Activated CD4-positive, alpha-beta T cell treated with anti-CD3 and anti-CD28 coated beads, Interleukin-2, amount 10 ng/mL, durations not matched to agents 24 days and 14 days (primary cell): ENCODE measurements at places on chromosomes 3 and 15.

DNA sequence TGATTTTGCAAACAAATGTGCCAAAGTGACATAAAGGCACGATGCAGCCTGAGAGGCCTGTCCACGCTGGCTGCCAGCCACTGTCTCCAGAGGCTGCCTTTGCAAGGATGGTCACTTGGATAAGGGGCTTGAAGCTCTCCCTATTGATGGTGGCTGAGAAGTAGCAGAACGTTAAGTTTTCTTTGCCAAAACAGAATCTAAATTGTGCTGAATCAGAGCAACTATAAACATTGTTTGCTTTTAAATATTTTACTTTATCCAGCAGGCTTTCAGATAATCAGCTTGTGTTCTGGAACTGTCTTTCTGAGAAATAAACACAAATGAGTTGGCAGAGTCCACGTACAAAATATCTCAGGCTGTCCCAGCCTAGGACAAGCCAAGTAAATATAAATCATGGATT is 23.8 kb upstream of the CNBP start:
- DNase-seq: no peak

GRCh38 chr3:121481106-121481880 is 64.5 kb downstream of the POLQ start:
- DNase-seq: no peak

DNA sequence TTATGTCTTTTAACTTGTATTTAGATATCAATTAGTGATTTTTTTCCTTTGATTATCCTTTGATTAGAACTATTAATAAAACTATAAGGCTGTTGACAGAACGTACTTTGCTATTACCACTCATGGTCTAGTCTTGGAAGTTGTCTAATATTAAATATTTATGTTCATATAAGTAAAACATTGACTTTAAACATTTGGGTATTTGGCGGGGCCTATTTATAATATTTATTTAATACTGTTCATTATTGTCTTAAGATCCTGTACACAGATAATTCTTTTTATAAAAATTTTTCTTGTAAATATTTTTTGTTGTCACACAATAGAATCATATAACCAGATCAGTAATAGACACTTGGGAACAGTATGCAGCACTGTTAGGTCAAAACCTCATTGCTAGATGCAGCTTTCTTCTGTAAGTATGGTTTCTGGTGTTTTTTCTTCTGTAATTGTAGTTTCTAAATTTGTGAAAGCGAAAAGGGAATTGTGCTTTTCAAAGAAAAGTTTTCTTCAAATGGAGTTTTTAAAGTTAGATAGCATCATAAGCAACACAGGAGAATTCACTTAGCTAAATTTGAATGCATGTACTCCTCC is 93.4 kb downstream of the FNDC3B start:
- DNase-seq: no peak

DNA sequence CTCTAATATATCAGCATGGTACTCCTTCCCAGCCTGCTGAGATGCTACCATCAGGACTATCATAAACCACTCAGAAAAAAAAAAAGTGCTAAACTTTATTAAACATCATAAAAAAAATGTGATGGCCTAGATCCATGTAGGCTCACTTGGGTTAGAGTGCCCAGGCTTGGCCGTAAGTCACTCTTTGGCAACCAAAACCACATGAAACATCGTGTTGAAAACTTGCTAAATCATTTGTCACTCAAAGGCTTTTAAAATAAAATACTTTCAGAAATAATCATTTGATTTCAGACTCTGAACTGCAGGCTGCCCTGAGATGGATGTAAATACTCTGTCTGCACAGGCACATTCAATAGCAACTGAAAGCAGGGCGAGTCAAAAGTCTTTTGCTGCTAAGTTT is 78.4 kb upstream of the WNT5A start:
- DNase-seq: no peak

DNA sequence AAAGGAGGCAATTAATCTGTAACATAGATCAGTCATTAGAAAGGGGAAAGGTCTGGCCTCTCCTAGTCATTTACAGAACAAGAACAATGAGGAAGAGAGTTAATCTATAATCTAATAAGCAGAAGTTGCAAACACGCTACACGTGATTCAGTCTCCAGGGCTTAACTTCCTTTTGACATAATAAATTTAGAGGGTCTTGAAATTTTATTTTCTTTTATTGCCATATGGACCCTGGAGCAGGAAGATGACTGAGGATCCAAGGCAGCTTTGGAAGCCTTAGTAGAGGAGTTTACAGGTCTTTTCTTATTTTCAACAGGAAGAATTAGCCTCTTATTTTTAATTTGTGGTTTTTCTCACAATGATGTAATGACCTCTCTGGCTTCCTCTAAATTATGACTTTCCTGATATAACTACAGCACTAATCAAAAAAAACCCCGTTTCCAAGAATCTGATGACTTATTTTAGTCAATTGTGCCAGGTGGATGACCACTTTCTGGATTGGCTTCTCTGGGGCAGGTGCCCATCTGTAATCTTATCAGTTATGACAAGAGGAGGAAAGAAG is 32.2 kb downstream of the ADGRG7 start:
- DNase-seq: no peak

DNA sequence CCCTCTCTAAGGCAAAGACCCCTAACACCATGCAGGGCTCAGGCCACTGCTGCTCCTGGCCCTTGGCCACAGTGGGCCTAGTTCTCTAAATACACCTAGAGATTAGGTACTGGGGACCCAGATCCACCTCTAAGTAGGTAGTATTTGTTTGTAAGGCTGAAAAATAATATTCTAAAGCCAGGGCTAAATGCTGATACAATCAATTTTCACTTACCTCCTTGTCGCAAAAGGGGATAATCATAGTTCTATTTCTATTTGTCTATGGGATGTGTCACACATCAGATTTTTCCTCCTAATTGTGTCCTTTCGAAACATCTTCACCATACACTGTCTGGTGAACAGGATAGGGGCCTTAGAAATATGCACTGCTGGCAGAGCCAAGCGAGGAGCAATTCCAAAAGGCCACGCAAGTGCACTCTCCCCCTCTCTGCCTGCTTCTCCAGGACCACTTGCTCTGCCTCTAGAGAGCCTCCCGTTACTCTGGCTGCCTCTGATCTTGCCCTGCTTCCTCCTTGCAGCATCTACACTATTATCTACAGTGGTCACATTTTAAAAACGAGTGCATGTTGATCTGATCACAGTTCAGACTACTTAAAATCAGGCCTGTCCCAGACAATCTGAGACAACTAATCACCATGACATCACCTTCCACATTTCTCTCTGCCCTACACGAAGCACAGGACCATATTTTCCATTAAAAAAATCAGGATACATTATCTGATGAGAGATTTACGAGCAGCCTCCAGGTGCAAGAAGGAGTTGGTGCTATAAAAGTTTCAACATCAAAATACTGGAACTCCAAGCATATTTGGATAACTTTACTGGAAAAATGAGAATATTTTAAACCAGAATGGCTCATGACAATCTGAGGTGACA is 115.4 kb downstream of the MYLK start:
- DNase-seq: no peak

GRCh38 chr15:67072958-67073357 is 7.6 kb downstream of the SMAD3 start:
- peak; percentile 71 for DNase-seq

GRCh38 chr15:33298631-33299030 is 12.1 kb upstream of the RYR3 start:
- no peak for DNase-seq

DNA sequence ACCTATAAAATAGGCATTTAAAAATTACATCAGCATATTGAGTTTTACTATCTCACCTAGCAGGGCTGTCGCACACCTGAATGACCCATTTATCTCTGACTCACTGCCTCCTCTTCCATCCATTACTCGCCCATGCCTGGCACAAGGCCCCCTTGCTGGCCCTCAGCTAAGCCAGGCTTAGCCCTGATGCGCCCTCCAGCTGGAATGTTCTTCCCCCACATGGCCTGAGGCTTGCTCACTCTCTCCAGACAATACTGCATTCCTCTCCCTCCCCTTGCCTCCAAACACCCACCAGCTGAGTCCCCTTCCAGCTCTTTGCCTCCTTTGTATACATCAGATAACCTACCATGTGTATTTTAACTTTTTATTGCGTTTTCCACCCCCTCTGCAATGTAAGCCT is 7.2 kb downstream of the SH3BP5 start:
- no peak for DNase-seq

DNA sequence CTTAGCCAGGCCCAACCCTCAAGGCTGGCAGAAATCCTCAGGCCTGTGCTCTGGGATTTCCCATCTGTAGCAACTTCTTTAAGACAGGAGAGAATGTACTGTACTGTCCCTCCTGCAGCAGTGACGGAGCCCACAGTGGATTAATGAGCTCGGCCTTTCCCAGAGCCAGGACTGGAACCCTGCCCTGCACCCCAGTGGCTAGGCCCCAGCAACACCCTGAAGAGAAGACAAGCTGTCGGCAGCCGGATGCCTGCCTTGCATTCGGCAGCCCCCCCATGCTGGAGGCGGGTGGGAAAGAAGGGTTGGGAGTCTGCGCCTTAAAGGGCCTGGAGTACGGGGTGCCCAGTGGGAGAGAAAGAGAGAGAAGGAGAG is 32.0 kb downstream of the KLHL25 start:
- DNase-seq: no peak

GRCh38 chr3:66041116-66041515 is 2.4 kb upstream of the MAGI1 start:
- DNase-seq: no peak

DNA sequence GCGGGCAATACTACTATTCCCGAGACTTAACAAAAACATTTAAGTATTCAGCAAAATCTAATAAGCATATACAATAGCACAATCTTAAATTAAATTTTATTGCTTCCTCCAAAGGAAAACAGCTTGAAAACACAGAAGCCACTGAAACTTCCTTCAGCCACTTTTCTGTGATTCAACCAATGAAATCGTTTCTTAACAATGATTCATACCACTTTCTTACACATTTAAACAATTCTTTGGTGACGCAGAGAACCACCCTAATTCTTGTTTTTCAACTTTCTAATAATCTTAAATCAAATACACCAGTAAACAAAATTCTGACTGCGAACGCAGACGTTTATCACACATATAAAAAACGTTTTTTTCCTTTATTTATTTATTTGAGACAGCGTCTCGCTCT is 4.1 kb downstream of the TJP1 start:
- DNase-seq: no peak

- no peak for DNase-seq
These were observed 258.9 kb upstream of the RARB start for GRCh38 chr3:25169151-25169550.

DNA sequence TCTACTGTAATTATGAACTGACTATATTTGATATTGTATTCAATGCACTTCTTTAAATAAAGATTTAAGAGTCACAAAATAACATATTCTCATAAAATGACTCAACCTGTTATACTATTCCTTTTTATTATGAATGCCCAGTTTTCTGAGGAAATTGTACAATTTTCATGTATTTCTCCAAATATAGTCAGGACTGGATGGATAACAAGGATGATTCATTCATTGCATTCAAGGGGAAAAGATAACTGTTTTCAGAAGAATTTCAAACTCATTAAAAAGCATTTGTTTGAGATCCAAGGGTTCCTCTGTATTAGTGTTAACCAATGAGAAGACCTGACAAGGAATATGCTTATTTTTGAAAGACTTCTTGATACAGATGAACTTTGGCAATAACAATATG is 163.7 kb downstream of the MEIS2 start:
- no peak for DNase-seq

- no peak for DNase-seq
These were observed 42.8 kb downstream of the NR2C2 start for GRCh38 chr3:14989943-14990779.

DNA sequence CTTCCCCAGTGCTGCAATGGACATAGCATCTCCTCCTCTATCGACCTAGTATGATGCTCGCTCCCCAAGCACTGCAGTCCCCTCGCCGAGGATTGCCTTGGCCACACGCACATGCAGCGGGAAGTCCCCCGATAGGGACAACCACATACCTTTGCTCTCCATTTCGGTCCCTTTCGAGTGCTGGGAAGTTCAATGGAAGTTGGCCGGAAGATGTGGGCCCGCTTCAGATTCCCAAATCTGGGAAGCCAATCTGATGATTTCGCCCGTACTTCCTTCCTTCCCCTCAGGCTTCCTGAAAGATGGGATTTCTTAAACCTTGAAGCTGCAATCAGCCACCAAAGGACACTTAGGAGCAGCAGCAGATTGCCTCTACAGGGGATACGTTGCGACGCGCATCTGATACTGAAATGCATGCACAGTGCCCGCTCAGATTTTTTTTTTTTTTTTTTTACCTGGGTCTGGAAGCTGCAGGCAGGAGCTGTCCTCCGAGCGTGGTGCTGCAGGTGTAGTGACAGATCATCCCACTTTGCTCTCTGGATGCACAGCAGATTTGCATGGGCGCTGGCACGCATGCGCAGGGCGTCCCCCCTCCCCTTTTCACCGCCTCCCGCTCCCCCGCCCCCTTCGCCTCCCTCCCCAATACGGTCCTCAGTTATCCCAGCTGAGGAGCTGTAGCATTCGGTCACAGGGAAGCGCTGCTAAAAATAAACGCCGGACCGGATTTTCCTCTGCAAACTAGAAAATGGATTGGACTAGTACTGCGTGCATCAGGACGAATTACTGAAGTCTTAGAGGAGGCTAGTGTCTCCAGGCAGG is at the start of gene FGF12:
TSS of gene FGF12 (minus strand) at position 510 of the 816 bp plus-strand sequence.
- DNase-seq: peak; percentile 58

DNA sequence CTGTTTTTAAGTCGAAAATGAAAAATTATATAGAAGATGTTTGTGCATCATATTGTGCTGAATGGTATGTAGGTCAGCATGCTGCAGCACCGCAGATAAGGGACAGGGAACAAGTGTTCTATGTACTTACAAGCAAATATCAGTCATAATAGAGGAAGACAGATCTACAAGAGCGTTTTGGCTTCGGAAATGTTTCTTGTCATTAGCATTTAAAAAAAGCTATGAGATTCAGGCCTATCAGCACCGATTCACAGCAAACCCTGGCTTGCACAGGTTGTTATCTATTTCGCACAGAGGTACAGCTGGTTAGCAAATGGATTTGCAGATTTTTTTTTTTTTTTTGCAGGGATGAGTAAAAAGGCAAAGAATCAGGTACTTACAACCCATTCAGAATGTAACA is 204.2 kb upstream of the TBC1D5 start:
- DNase-seq: no peak

DNA sequence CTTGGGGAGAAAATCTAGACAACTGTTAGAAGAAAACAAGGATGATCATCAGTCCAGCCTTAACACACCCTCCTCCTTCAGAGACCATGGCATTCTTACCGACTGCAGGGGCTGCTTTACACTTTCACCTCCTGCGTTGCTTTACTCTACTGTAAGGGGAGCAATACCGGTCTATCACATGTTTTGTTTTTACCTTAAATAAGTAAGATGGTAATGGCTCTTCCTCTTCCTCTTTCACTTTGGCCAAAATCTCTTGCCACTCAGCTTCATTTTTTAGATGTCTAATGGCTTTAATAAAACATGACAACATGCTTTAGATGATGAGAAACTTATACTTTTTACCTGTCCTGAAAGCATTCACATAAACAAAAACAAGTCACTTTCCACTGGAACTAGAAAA is 33.4 kb upstream of the STIMATE start:
- no peak for DNase-seq

- no peak for DNase-seq
These were observed 3.3 kb upstream of the DCP1A start for GRCh38 chr3:53350652-53351051.
